ENCODE measurements at places on chromosomes 7 and 10. TPM values are rescaled to one million over a fixed set of nuclear protein-coding genes. Genes with fewer than 3 reads are reported as not detected.

Gene RTKN2
- total RNA-seq = 6.5 TPM

Gene SERPINE1
- total RNA-seq = 18.1 TPM

Gene TCTN3
- total RNA-seq = 25.1 TPM

Gene GNAI1
- 77.6 TPM for total RNA-seq

Gene ELOVL3
- 33.1 TPM for total RNA-seq

Gene POM121L12
- not detected for total RNA-seq

Gene FKBP9
- total RNA-seq = 194 TPM

Gene SLC16A9
- total RNA-seq = 6.5 TPM

Gene SH2D4B
- total RNA-seq = 0.20 TPM

Gene NODAL
- total RNA-seq = not detected

Gene FEZF1
- total RNA-seq = not detected

Gene ADGRA1
- 0.10 TPM for total RNA-seq

Gene SPDYE1
- total RNA-seq = 0.10 TPM

Gene NYAP1
- total RNA-seq = 1.7 TPM

Gene LEP
- total RNA-seq = 0.59 TPM

Gene LBX1
- total RNA-seq = 0.20 TPM

Gene BAMBI
- 8.0 TPM for total RNA-seq

Gene MCM10
- total RNA-seq = 5.8 TPM

Gene PRF1
- 0.79 TPM for total RNA-seq

Gene RNF32
- 0.89 TPM for total RNA-seq

Gene OGDH
- 53.1 TPM for total RNA-seq

Gene BMPER
- total RNA-seq = 13.3 TPM

Gene SLC13A1
- not detected for total RNA-seq

Gene CYP3A4
- total RNA-seq = 2.6 TPM

Gene MMP21
- 0.20 TPM for total RNA-seq

Gene ADARB2
- 0.10 TPM for total RNA-seq

Gene CALHM1
- not detected for total RNA-seq

Gene CYP2C9
- total RNA-seq = 2.4 TPM

Gene VSTM2A
- 0.20 TPM for total RNA-seq

Gene CPN1
- not detected for total RNA-seq

Gene KIF11
- total RNA-seq = 15.1 TPM

Gene LRRC17
- total RNA-seq = 92.4 TPM

Gene MRLN
- 15.7 TPM for total RNA-seq

Gene CAV2
- 78.6 TPM for total RNA-seq

Gene OPALIN
- total RNA-seq = not detected

Gene GRID2IP
- 0.30 TPM for total RNA-seq

Gene ABCA13
- total RNA-seq = 5.6 TPM

Gene AKR1B15
- not detected for total RNA-seq

Gene PPP1R17
- not detected for total RNA-seq
